Stimulated activated CD4-positive, alpha-beta T cell treated with anti-CD3 and anti-CD28 coated beads, TNF-alpha, amount 100 ng/mL, for 48 hours (primary cell): ENCODE measurements at places on chromosomes 5 and 9.

DNA sequence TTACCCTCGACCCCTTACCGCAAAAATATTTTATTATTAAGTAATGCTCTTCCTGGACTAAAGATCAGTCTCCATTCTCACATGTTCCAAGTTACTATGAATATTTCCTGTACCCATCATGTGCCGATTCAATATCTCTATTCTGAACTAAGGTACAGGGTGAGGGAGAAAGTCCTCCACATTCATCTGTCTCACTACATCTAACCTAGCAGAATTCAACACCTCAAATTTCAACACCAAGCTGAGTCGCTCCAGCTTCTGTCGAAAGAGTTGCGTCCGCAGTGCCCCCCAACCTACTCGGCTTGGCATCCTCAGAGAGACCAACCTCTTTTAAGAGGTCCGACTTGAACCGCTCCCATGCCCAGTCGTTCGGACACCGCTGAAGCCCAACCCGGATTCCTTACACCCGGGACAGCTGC, 1.0 kb downstream of the CERT1 start:
- no peak for DNase-seq

DNA sequence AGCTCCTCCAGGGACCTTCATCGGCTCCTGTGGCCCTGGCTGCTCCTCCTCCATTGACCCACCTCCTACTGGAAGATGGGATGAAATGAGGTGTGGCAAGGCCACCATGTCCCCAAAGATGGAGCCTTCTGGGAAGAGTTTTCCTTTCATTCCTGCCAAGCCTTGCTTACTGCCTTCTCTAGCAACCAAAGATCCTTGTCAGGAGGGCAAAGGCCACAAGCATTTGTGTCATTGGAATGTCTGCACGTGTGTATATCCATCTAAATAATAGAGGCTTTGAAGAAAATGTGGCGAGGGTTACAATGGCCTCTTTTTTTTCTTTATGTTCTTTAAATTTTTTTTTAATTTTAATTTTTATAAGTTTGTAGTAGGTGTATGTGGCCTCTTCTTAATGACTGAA, 313.6 kb downstream of the ARHGEF28 start:
- no peak for DNase-seq

GRCh38 chr5:180874804-180875582, 13.9 kb upstream of the ZFP62 start:
- no peak for DNase-seq

DNA sequence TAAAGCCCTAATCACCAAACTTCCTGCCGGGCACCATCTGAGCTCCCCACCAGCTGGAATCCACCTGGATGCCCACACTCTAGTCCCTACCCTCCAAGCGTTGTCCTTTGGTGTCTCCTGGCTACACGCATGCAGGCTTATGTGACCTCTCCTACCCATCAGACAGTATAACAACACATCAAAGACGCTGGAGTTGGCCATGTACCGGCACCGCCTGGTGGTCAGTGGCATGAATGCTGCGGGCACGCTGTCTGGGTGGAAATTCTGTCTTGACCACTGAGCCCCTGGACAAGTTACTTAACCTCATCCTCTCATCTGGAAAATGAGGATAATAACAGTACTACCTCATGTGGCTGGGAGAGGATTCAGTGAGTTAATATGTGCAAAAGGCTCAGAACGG, 23.4 kb upstream of the CORO2A start:
- DNase-seq: no peak

GRCh38 chr5:138566792-138567191, 8.4 kb downstream of the HSPA9 start:
- DNase-seq: no peak

DNA sequence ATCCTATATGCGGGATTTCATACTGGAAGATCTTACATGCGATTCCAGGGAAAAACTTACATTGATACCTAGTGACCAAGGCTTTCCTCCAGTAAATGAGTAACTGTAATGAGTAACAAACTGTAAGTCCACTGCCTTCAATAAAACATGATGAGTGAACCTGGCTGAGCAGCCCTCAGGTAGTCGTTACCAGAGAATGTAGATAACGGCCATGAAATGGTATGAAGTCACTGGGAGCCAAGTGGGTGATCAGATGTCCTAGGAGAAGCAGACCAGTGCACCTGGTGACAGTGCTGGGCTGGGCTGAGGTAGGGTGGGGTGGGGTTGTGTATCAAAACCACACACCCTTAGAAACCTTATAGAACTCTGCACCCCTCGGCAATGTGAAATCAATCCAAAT, 203.6 kb downstream of the ALDH1A1 start:
- DNase-seq: no peak

DNA sequence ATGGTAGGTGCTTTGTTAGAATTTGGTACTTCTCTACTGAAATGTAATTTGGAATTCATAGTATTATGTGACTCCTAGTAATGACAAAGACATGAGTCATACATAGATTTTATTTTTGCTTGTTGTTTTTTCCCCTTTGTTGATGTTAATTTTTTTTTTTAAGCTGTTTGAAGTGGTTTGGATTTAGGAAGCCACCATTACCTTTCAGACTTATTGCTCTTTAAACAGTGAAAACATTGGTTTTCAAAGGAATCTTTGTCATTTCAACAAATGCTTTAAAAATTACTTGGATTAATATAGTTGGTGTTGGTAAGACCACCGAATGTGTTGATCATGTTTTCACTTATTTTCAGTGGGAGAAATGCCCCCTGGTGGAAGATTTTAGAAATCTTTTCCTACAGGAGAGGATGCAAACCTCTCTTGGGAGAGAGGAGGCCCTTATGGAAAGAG, 170.1 kb upstream of the PITX1 start:
- DNase-seq: no peak

DNA sequence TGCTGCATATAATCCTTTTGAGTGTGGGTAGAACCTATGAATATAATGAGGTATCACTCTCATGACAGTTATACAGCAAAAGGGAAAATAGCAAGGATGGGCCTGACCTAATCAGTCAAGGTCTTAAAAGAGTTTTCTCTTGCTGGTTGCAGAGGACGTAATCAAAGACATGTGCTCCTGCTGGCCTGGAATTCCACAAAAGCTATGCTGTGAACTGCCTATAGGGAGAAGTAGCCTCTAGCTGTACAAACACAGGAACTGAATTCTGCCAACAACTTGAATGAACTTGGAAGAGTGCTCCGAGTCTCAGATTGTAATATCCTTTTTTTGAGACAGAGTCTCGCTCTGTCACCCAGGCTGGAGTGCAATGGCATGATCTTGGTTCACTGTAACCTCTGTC, 195.6 kb downstream of the PLK2 start:
- no peak for DNase-seq

DNA sequence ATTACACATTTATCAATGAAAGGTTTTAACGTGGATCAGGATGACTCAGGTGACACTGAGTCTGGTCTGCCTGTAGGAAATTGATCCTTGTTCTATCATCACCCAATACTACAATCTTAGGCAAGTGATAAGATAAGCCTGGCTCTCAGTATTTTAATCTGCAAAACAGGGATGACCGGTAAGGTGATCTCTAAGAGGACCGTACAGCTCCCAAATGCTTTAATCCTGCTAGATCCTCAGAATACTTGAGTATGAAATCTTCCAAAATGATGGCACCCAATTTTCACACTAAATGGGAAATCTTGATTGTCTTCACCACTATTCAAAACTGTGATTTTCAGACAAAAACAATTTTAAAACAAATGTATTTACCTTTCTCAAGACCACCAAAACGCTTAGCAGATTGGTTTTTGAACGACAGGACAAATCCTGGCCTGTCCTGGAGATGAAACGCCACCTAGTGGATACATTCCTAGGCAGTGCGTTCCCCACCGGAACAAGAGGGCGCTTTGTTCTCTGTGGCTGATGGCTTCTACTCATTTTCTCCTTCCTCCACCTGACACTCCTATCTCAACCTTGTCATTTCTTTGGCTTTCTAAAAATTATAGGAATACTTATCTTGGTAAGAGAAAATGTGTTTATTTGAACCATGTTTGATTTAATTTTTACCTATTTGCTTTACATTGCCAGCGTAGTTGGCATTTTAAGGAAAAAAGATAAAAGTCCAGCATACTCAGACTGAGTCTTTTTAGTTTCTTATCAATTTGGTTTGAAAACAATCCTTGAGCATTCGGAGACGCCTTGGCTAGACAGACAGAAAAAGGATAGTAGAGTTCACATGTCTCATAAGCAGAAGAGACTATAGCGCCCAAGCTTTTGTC, 41.2 kb upstream of the VCAN start:
- peak; percentile 10 for DNase-seq
